ENCODE measurements at places on chromosomes 5 and 9.
A peak's percentile ranks its signal among the peaks of the same experiment; 100 is the strongest.

DNA sequence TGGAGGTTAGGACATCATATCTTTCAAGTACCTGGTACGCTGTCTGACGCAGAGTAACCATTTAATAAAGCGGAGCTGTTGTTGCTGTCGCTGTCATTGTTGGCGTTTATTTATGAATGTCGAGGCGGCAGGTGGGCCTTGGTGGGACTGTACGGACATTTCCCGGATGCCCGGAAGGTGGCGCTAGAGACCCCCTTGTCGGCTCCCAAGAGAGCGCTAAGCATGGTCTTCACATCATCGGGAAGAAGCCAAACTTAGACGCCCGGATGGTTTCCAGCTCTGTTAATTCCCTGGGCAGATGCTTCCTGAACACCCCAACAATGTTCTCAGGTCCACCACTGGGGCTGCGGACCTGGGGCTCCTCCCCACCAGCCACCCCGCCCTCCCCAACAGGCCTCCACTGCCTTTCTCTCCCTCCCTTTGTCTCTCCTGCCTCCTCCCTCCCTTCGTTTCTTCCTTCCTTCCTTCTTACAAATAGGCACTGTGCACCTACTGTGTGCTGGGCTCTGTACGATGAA lies 54.1 kb downstream of the DUSP1 start:
- DNase-seq, result peak; percentile 88

GRCh38 chr5:131607903-131608540 lies 27.0 kb downstream of the RAPGEF6 start:
- DNase-seq, result no peak

GRCh38 chr5:132115375-132115774 lies 41.8 kb downstream of the CSF2 start:
- DNase-seq, result no peak

GRCh38 chr5:35122819-35123218 lies 75.1 kb upstream of the AGXT2 start:
- no peak for DNase-seq

- DNase-seq, result no peak
These were observed 63.3 kb downstream of the SIL1 start for GRCh38 chr5:139134906-139135305.

GRCh38 chr5:62326302-62326701 lies 20.3 kb downstream of the KIF2A start:
- DNase-seq, result no peak

DNA sequence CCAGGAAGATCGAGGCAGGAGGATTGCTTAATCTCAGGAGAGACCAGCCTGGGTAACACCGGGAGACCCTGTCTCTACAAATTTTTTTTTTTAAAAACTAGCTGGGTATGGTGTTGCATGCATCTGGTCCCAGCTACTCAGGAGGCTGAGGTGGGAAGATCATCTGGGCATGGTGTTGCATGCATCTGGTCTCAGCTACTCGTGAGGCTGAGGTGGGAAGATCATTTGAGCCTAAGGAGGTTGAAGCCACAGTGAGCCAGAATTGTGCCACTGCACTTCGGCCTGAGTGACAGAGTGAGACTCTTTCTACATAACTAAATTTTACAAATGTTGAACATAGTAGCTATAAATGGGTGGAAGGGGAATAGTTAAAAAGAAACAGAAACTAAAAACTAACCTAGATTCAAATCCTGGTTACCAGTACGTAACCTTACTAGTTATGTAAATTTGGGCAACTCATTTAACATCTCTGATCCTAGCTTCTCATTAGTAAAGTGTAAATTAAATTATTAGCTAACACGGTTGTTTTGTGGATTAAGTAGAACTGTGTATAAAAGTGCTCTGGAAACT lies 41.7 kb downstream of the TMEM161B start:
- DNase-seq, result no peak

DNA sequence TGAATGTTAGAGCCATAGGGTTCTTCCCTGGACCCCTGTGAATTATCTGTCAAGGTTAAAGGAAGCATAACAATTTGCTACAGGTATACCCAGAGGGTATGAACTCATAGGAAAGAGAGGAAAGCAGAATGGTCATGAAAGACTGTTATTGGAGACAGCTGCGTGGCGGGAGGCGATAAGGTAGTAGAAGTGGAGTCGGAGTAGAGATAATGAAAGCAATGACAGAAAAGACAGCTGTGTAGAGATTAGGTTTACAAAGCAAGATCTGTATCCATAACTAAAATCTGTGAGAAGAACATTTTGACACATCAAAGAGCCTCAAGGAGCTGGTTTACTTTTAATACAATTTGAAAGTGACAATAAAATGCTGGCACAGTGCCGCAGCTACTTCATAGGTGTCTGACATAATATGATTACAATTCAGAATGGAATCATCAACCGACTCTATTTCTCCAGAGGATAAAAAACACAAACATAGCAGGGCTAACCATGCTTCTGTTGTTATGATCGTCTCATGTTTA lies 603.9 kb downstream of the CDH12 start:
- no peak for DNase-seq

DNA sequence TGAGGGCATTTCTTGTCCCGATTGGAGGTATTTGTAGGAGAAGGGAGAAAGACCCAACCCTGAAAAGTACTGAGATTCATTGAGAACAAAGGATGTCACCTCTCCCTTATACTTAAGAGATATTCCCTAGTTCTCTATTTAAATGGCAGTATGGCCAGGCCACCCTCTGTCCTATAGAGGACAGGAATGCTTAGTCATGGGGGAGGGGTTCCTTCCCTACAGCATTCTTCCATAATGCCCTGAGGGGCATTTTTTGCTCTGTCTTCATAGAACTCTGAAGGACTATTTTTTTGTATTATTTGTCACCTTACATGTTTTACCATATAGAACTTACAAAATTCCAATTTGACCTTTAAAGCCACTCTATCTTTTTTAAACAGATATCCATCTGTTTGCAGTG lies 176.3 kb downstream of the TMEM161B start:
- no peak for DNase-seq

- no peak for DNase-seq
These were observed 113.0 kb downstream of the RPS23 start for GRCh38 chr5:82164977-82165713.

GRCh38 chr9:131835151-131835910 lies 95.5 kb upstream of the RAPGEF1 start:
- no peak for DNase-seq

DNA sequence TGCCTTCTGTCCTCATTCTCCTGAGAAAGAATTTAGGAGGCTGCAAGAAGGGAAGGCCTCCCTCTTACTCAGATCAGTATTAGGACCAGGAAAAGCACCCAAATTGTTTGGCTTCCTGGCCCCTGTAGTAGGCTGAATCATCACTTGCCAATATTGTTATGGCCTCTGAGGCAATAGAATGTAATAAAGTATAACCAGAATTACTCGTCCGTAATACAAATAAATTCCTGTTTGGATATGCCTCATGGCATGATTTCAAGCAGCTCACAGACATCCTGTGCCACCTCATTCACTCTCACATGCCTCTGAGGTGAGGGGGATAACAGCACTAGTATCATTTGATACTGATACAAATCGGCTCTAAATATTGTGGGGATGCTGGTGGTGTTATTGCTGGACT lies 427.3 kb downstream of the ISL1 start:
- DNase-seq, result no peak

GRCh38 chr9:40927851-40928802 lies 200.4 kb downstream of the FOXD4L6 start:
- DNase-seq, result no peak

GRCh38 chr9:90099262-90099963 lies 494.6 kb downstream of the GADD45G start:
- no peak for DNase-seq

DNA sequence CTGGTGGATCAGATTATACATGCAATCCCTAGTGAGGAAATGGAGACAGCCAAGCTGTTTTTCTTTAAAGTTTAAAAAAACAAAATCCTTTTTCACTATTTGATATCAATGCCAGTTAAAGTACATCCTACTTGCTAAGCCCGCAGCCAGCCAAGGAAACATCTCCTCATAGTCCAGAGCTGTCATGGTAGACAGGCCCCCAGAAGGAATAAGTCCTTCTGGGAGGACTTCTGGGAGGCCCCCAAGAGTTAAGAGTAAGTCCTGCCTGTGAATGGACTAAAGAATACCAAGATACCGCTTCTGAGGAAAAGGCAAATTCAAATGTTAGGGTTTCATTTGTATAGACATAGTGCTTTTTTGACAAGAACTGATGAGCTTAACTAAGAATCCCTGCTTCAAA lies 38.3 kb downstream of the MOCS2 start:
- DNase-seq, result no peak

DNA sequence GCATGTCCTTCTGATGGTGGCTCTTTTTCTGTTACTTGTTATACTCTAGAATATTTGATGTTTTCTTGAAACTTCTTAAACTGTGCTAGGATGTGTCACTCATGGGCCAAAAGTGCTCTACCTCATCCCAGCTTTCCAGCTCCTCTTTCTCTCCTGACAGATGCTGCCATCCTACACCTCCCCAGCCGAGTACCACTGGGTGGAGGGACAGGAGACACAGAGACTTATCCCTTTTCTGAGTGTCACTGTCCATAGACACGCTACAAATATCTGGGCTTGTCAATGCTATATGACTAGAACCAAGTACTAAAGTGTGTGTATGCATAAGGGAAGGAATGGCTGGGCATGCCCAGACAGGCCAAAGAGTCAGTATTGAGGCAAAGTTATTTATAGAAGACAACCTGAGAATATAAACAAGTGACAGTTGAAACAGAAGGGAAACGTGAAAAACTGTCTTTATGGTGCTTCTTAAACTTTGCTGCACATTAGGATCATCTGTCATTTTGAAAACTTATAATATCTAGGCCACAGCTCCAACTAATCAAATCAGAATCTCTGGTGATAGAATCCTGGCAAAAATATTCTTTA lies 188.0 kb downstream of the CARTPT start:
- no peak for DNase-seq

DNA sequence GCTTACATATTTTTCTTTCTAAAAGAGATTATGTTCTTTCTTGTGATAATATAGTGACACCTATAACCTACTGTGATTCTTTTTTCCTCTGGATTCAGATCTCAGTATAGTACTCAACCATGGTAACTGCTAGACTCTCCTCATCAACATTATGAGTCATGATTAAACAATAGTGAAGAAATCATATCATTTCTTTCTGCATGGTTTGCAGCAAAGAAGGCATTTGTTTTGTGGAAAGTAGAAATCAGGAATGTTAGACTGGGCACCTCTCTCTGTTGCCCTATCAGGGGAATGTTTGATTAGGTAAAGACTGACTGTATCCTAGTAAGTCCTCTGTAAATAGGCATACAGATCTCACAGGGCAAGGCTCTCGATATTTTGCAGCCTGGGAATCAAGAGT lies 25.6 kb upstream of the SMC2 start:
- no peak for DNase-seq

DNA sequence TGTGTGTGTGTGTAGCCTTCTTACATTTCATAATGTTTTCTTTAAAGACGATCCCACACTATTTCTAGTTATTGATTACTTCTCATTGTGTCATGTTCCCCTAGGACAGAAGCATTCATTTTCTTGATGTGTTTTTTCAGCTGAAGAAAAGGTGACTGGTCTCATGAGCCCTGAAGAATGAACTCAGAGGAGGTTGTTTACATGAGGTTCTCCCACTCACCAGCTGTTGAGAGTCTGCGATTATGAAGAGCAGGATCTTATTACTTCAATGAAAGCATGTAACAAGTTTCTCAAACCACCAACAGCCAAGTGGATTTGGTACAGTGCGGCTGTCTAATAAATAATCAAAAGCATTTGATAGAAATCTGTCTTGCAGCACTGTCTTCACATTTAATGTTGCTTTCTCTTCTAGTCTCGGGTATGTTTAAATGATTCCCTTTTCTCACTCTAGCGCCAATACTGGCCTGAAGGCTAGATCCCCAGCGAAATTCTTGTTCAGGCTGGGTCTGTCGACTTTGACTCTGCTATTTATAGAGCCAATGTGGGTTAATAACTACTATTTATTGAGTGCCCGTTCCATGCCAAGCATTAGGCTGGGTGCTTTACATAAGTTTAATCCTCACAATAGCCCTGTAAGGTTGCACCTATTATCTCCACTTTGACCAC lies 9.6 kb upstream of the FSD1L start:
- DNase-seq, result no peak

- DNase-seq, result no peak
These were observed 100.7 kb upstream of the ERBIN start for GRCh38 chr5:65825408-65826328.

DNA sequence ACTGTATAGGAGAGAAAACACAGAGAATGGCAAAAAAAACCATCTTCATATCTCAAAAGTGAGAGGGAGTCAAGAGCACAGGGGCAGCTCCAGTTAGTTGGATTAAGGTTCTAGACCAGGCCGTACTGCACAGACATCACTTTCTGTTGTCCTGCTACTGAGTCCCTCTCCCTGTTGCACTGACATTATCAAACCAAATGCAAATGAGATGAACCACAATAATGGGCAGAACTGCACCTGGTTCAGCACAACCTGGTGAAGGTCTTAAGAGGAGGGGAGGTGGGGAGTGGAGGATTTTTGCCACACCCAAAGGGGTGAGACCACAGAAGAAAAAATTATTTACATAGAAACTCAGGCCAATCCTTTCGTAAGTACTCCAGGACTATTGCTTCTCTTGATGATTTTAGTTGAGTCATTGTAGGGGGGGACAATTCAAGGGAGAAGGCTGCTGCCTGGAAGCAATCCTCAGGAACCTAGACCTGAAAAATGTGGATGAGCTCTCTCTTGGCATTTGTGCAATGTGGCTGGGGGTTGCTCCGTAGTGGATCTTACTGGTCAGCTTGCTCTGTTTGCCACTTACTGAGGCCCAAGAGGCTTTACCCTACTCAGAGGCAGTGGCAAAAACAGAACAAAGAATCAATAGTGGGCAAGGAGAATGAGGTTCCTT lies 94.5 kb upstream of the PPP1R2B start:
- no peak for DNase-seq
